HCT116 (cell line): ENCODE measurements at places on chromosomes 3 and 15.

DNA sequence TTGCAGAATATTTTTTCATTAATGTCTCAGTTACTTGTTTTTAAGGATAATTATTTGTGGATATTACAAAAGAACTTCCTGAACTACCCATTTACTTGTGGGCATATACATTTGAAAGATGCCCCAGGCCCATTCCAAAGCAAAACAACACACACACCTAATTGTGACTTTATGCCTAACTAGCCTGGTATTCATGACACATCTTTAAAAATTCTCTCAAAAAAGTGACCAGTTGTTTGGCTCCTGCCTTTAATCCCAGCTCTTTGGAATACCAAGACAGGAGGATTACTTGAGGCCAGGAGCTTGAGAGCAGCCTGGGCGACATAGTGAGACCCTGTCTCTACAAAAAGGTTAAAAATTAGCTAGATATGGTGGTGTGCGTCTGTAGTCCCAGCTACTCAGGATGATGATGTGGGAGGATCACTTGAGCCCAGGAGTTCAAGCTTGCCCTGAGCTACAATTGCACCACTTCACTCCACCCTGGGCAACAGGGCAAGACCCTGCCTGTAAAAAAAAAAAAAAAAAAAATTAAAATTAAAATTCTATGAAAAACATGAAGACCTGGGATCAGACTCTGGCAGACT lies 51.7 kb upstream of the SLC4A7 start:
- DNase-seq = no peak

DNA sequence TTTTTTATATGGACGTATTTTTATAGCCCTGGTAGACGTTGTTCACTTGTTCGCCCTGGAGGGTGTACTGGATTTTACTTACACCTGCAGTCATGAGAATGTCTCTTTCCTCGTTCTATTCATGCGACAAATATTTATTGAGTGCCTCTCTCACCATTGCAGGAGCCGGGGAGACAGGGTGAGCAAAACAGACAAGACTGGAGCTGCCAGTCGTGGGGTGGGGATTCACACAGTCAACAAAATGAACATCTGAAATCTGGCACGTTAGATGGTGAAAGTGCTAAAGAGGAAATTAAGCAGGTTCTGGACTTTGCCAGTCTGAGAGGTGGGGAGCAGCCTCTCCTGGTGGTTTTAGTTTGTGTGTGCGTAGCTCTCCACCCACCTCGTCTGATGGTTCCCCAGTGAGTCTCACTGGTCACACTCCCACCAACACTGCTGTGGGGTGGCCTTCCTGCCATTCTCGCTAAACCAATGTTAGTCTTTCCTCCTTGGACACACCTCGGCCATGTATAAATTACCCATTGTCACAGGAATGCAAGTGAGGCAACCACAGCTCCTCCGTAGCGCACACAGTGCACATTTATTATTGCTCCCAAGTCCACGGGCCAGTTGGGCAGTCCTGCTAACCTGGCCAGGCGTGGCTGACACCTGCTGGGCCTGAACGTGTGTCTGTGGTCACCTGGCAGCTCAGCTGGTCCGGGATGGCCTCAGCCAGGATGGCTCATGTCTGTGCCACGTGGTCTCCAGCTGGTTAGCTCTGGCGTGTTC lies 31.5 kb downstream of the FBLN2 start:
- no peak for DNase-seq

DNA sequence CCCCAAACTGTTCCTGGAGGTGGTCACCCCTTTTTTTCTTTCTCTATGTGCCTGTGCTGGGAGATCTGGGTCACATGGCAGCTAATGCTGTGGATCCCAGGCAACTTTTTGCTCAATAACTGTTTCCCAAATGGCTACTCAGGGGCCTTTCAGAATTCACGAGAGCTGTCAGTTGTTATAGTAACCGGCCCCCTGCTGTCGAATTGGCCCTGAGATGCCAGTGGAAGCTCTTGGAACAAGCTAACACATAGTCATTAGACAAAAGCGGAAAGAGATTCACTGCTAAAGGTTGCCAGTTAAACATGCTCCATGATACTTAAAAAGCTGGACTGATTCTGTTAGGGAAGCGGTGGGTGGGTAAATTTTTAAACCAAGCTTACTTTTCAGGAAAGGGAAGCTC lies 144.1 kb downstream of the FEZF2 start:
- no peak for DNase-seq

DNA sequence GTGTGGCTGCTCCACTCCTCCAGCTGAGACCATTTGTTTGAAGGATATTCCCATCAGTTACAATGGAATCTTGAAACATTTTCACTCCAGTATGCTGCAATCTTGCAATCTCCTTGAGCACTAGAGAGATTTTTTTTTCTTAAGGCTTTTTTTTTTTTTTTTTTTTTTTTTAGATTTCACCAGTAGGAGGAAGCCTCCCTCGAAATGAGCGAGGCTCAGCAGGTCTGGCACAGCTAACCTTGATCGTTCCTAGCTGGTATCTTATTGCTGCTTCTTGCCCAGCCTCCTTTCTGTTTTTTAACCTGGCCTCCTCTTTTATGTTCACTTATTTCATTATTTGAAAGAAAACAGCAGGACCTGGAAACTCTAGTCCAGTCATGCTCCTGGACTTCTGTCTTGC lies 48.1 kb downstream of the RAP2B start:
- peak; percentile 3 for DNase-seq
